Left ventricle myocardium inferior (tissue), 1 donor: ENCODE measurements at places on chromosomes 3 and 15. TPM values are rescaled to one million over a fixed set of nuclear protein-coding genes. Genes with fewer than 3 reads are reported as not detected.
A peak's percentile ranks its signal among the peaks of the same experiment; 100 is the strongest.

The TRIM42 gene
- not detected for total RNA-seq

- no peak for DNase-seq
These were observed 11.0 kb downstream of the SPTBN5 start for GRCh38 chr15:41882689-41883483.

The NPAP1 gene
- not detected for total RNA-seq

- DNase-seq: no peak
These were observed 198.3 kb downstream of the ERC2 start for GRCh38 chr3:56269755-56270535.

The CNTN6 gene
- not detected for total RNA-seq

DNA sequence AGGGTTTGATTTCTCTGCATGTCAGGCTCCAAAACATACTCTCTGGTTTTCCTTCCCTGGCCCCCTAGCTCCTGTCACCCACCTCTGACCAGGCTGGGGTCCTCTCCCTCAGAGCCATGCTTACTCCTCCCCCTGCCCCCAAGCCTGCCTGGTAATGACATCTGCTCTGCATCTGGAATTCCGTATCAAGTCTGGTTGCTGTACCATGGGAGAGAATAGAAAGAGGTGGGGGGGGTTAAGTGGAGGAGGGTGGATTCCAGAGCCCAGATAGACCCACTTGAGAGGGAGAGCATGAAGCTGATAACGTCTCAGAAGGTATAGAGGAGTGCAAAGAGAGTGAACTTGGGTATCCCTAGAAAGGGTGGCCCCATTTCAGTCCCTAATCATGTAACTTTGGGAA, 4.2 kb downstream of the IGDCC4 start:
- DNase-seq: peak; percentile 8

The PCYT1A gene
- total RNA-seq: 93.6 TPM

GRCh38 chr3:187750513-187751123, 5.3 kb upstream of the BCL6 start:
- no peak for DNase-seq

- DNase-seq: no peak
These were observed 15.9 kb upstream of the ANO10 start for GRCh38 chr3:43637702-43638101.

DNA sequence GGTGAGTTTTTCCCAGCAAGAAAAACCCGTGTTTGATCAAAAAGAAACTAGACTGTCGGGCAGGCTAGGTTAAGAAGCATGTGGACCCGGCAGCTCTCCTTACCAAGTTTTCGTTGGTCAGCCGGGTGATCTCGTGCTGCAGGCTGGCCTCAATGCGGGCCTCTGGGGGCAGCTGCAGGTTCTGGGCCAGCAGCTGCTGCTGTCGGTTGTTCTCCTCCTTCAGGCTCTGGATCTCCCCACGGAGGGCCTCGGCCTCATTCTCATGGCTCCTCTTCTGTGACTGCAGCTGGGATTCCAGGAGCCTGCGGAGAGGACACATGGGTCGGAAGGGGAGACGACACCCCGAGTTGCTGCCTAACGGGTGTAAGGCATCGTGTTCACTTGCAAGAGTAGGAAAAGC, 44.5 kb upstream of the MYO5C start:
- no peak for DNase-seq

DNA sequence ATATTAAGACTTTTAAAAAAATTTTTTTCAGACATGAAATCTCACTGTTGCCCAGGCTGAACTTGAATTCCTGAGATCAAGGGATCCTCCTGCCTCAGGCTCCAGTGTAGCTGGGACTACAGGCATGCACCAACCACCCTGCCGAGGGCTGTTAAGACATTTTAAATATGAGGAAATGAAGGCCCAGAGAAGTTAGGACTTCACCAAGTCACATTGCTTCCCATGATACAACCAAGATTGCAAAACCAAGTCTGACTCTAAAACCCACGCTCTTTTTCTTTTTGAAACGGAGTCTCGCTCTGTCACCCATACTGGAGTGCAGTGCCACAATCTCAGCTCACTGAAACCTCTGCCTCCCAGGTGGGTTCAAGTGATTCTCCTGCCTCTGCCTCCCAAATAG, 28.0 kb downstream of the PTPN9 start:
- DNase-seq: no peak

GRCh38 chr3:11201251-11202019, 47.1 kb downstream of the HRH1 start:
- DNase-seq: no peak

DNA sequence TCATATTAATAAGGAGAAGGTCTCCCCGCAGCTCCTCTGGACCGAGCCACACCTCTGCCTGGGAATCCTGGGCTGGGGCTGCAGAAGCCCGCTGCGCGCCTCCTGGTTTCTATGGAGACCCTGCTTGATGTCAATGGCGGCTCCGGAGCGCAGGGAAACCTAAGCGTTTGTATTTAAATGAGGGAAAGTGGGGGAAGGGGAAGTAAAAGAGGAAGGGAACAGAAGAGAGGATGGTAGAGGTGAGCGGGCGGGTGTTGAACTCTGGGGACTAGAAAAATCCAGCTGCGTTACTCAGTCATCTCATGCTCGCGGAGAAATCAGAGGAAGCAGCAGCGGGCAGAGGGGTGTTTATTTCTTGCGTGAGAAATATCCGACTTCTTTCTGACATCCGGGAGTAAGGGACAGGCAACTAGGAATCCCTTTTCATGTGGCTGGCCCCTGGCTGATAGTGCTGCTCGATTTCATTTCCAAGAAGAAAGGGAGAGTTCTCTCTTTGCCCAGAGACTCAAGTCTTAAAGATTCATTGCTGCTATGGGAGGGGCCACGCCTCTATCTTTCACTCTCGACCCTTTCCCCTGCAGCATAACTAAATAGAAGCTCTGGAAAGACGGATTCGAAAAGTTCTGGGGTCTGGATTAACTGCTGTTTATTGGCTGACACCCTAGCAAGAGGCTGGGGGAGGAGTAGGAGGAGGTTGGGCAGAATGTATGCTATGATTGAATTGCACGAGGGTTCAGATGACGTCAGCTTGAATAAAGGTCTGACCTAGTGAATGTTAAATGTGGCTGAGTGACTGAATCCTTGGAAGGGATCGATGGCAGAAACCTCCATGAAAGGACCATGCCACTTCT, 110.5 kb upstream of the GAP43 start:
- DNase-seq: peak; percentile 17

DNA sequence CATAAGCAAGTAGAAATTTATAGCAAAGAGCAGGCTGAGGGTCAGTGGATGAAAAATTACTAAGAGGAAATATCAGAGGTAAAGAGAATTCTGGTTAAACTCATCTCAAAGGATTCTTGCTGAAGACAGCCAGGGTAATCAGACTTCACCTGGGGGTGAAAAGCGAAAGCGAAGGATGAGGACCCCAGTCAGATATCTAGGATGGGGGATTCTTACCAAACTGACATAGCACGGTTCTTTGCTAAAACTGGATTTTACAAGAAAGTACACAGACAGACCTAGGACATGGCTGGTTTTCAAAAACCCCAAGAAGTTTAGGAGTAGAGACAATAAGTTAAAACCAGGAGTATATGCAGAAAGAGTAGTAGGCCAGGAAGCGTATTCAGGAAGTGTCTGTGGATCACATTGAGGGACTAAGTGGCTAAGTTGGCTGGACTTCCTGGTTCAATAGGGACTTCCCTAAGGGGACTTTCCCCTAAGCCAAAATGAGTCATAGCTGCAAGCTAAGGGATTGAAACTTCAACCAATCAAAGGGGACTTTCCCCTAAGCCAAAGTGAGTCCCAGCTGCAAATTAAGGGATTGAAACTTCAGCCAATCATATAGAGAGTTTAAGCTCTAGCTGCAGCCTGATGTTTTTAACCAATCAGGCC, 2.4 kb upstream of the CFAP91 start:
- DNase-seq: no peak

The CMTM7 gene
- 2.9 TPM for total RNA-seq

DNA sequence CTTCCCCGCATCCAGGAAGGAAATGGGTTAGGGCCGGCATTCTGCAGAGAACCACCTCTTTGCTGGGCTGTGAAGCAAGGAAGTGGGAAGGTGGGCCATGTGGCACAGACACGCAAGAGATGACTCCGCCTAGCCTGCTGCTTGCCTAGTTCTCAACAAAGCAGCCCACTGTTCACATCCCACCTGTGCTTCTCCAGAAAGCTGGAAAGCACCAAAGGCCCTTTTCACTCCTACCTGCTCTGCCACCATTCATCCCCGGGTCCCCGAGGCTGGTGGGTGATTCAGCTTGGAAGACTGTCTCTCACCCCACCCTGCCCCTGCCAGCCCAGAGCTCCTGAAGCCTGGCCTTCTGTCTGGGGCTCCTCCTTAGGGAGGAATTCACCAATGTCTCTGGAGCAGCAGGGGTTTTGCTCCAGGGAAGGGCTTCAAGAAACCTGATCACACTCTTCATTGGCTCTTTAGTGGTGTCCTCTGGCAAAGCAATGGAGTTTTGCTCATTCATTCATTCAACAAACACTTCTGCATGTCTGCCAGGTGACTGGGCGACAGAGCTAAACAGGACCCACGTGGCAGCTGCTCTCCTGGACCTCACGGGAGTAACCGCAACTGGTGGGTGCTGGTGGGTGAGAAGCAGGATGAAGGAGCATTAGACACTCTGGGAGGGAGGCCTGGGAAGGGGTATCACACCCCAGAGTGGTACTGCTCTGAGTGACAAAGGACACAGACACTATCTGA, 145.4 kb upstream of the TLE3 start:
- no peak for DNase-seq

The BCL2A1 gene
- 0.30 TPM for total RNA-seq
